Chondrocyte (in vitro differentiated cells): ENCODE measurements at places on chromosomes 11 and 22. TPM values are rescaled to one million over a fixed set of nuclear protein-coding genes. Genes with fewer than 3 reads are reported as not detected.

DNA sequence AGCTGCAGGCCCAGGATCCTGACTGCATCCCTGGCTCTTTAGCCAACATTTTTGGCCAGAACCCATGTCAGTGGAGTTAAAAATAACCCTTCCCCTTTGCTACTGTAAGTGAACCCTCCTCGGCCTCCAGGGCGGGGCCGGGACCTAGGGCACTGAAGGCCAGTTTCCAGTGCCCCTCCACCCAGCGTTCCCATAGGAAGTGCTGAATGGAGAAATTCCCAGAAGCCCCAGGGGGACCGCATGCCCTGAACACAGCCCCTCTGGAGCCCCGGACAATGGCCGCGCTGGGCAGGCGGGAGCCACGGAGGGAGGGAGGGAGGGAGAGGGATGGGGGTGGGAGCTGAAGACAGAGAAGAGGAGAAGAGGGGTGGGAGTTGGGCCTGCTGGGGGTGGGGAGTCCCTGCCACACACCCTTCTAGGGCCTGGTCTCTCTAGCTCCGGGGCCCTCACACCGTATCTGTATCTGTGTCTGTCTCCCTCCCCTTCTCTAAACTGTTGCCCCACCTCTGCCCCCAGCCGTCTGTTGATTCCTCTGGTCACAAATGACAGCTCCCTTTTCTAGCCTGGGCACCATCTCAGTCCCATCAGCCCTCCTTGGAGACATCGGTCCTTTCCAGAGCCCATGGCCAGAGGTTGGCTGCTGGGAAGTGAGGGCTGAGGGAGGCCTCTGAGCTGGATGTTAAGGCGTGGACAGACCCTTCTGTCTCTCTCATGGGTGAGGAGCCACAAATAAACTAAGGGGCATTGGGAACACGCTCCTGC is 10.9 kb downstream of the PDGFB start:
- DNase-seq, result no peak

- DNase-seq, result no peak
Measured at GRCh38 chr11:86934582-86934900, 20.7 kb downstream of the FZD4 start.

DNA sequence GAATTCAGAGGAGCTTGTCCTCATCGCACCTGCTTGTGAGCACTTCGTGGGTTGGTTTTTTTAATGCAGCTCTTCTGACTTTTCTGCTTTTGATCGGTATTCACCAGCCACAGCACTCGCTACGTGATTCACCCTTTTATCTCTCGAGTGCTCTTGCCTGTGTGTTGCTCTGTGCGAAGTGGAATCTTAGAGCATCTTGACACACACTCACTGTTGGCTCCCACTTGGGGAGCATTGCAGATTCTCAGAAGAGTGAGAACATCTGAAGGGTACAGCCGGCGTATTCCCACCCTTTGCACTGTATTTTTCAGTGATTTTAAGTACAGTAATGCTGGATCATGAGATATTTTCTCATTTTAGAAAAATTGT is 10.9 kb downstream of the TNNT3 start:
- no peak for DNase-seq

DNA sequence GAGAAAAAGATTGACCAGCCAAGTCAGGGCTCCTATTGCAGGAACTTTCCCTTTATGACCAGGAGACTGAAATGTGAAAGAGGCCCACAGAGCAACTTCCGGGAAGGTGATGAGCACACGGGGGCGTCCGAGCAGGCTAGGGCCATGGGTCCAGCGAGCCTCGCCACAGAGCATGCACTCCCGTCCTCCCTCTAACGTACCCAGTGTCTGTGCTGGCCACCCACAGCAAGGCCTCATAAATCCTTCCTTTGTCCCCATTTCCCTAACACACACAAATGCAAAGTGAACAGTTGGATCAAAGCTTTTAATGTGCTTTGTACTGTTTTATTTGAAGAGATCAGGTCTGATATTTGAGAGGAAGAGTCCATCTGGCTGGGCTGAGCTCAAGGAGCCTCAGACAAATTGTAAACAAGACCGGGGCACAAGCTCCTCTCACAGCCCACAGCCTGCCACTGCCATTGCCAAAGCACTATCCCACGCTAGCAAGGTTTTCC is 44.3 kb downstream of the BLID start:
- no peak for DNase-seq

- DNase-seq, result peak; percentile 84
Measured at GRCh38 chr11:2202071-2202899, 30.7 kb upstream of the TH start.

DNA sequence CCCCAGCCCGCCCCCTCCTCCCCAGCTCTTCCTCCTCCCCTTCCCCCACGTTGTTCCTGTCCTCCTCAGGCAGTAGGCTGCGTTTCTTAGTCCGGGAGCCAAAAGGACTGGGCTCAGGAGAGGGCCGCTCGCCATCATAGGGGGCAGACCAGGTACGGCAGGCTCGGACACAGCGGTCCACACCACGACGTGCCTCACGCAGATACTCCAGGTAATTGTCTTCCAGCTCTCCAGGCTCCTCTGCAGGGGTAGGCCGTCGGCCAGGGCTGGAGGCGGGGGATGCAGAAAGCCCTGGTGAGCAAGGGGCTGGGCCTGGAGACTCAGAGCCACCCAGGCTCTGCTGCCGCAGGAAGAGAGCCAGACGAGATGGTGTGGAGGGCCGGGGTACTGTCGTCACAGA is 12.4 kb downstream of the C11orf42 start:
- DNase-seq, result no peak

DNA sequence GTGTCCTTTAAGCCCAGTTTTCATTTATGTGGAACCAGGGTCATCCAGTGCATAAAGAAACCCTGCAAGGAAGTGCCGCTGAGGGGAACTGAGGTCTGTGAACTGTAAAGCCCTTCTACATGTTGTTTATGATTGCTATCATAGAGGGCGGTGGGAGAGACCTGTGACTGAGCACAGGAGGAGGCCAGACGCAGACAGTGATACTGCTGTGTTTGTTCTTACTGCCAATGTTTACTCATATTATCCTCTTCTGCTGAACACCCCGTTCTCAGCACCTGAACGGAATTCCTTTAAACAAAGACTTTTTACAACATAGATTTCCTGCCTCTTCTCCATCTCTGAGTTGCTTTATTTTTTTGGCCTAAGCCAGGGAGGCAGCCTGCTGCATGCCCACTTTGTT is 967 bp upstream of the GALNT18 start:
- DNase-seq, result no peak

The PDE2A gene
- 0.21 TPM in 1 of 3 replicates, not detected in the others for total RNA-seq

- DNase-seq, result no peak
Measured at GRCh38 chr11:115425816-115426215, 78.4 kb downstream of the CADM1 start.

DNA sequence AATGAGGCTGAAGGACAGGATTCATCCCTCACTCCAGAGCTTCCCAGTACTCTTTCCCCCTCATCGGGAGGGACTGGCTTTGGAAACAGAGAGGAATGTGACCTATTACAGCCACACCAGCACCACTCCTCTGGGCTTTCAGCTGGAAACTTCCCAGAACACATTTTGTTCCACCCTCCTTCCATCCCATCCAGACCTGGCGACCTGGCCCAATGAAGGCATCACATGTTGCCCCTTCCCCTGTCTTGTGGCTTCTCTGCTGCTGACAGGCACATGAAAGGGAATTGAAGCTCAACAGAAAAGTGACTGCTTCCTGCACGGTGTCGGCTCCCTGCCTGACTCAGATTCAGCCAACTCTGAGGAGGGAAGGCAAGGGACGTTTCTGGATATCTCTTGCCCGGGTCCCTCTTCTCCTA is 19.1 kb downstream of the IRAG1 start:
- DNase-seq, result no peak

- peak; percentile 22 for DNase-seq
Measured at GRCh38 chr11:64951529-64951928, 15.8 kb upstream of the GPHA2 start.
